ENCODE measurements at places on chromosomes 13 and 19.
A peak's percentile ranks its signal among the peaks of the same experiment; 100 is the strongest.

DNA sequence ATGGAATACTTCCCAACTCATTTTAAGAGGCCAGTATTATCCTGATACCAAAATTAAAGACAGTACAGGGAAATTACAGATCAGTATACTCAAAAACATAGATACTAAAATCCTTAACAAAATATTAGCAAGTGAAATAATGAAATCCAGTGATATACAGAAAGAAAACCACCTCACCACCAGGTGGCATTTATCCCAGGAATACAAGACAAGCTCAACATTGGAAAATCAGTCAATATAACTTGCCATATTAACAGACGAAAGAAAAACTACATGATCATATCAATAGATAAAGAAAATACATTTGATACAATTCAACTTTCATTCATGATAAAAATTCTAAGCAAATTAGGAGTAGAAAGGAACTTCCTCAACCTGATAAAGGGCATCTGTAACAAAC is 6.7 kb upstream of the GNA15 start:
- no peak for DNase-seq

GRCh38 chr19:47228168-47228936 is 2.6 kb downstream of the BBC3 start:
- DNase-seq: peak; percentile 56

DNA sequence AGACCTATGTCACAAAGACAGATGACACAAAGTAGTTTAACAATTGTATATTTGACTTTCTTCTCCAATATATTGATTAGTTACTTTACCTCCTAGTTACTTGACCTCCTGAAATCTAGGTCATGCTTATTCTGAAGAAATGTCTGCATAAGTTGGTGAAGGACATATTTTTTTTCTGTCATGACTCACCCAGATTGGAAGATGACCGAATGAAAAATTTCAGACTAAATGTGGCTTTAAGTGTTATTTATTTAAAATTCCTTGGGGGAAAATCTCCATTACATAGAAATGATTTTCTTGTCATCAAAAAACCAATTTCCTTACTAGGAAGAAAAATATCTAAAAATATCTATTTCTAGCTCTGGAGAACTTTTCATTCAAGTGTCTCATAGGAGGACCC is 217.1 kb downstream of the POSTN start:
- no peak for DNase-seq

- peak; percentile 67 for DNase-seq
These were observed 1.3 kb downstream of the BICRA start for GRCh38 chr19:47609906-47610894.

GRCh38 chr13:48492470-48493065 is 40.3 kb downstream of the RCBTB2 start:
- DNase-seq: peak; percentile 85

DNA sequence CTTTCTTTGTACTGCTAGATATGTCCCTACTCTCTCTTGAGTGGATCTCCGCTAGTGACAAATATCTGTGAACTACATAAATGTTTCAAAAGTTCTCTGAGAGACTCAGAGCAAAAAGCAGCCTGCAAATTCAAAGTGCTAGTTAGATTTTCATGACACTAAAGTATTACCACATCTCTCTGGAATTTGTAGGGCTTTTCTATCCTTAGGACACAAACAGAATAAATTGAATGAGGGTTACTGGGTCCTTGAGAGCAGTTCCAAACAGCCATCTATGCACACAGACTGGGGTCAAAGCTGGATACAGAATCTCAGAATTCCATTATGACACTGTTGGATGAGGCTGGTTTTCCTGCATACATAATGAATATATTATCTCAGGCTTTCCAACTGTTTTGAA is 953.2 kb downstream of the DIAPH3 start:
- DNase-seq: no peak

- no peak for DNase-seq
These were observed 431 bp downstream of the FUT3 start for GRCh38 chr19:5850743-5851293.

GRCh38 chr19:532561-533363 is 1.2 kb downstream of the CDC34 start:
- DNase-seq: peak; percentile 56

GRCh38 chr19:30804751-30805150 is 432.6 kb downstream of the ZNF536 start:
- no peak for DNase-seq

DNA sequence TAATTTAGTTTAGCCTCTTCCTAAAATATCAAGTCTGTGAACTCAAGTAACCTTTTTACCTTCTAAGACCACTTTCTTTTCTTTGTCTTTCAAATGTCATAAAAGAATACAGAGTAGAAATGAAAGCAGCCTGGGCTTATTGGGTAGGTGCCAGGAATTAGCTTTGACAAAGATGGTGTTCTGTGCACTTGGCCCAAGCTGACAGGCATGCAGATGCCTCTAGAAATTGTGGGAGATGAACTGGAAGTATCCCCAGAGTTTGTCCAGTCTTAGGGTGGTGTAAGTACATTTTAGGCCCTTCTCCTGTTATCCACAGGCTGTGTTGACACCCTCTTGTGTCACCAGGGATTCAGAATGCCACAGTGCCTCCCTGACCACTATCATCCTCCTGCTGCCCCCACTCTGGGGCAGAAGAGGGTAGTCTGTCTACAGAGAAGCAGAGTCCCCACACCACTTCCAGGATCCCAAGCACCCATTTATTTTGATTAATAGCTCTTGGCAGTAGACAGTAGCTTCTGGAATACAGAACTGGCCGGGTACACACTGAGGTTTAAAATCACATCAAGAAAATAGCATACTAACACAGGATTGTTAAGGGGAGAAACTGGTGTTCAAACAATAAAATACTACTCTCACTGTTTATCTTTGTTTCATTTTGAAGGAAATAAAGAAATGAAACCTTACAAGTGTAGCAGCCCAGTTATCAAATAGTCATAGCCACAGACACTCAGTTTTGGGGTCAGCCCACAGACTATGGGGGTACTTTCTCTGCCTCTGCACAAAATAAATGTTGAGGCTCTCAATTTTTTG is 343.2 kb downstream of the KCNRG start:
- DNase-seq: no peak

DNA sequence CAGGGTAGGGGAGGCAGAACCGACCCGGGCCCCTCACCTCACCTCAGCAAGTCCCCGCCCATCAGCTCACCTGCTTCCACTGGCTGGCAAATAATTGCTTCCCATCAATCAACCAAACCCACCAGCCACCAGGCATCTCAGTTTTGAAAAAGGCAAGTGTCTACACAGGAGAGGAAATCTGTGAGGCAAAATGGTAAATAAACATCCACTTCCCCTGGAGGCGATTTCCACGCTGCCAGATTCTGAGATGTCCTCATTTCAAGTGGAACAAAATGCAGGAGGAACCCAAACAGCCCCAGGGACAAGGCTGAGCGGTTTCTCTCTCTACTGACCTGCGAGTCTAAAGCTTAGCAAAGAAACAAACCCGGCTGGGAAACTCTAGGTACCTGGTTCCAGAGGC is 117.5 kb downstream of the CRYL1 start:
- DNase-seq: no peak

GRCh38 chr13:24864579-24864978 is 100.6 kb downstream of the RNF17 start:
- no peak for DNase-seq

- DNase-seq: no peak
These were observed 38.1 kb downstream of the DOCK9 start for GRCh38 chr13:98939660-98940191.

GRCh38 chr19:42184401-42184861 is 33.0 kb downstream of the DEDD2 start:
- DNase-seq: peak; percentile 72

- DNase-seq: no peak
These were observed 77.7 kb downstream of the MIPEP start for GRCh38 chr13:23811366-23812062.

DNA sequence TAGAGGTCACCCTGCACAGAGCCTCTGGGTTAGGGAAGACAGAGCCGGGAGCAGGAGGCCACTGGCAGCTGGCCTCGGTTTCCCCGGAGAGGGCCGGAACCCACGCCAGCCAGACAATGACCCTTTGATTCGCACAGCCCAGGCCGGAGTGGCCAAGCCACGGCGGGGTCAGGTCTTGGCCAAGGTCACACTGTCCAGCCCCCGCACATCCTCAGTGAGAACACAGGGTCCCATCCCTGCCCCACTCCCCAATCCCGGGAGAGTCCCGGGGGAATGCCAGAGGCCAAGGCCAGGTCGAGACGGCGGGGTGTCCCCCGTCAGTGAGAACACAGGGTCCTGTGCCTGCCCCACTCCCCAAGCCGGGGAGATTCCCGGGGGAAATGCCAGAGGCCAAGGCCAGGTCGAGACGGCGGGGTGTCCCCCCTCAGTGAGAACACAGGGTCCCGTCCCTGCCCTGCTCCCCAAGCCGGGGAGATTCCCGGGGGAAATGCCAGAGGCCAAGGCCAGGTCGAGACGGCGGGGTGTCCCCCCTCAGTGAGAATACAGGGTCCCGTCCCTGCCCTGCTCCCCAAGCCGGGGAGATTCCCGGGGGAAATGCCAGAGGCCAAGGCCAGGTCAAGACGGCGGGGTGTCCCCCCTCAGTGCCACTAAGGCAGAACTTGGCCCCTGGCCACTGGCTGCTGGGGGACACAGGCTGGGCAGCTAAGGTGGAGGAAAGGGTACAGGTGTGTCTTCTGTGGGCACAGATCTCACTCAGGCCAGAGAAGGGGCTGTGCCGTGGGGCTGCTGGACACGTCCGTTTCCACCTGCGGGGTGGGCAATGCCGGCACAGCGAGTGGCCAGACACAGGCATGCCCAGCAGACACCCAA is 1.7 kb upstream of the FSTL3 start:
- DNase-seq: no peak

DNA sequence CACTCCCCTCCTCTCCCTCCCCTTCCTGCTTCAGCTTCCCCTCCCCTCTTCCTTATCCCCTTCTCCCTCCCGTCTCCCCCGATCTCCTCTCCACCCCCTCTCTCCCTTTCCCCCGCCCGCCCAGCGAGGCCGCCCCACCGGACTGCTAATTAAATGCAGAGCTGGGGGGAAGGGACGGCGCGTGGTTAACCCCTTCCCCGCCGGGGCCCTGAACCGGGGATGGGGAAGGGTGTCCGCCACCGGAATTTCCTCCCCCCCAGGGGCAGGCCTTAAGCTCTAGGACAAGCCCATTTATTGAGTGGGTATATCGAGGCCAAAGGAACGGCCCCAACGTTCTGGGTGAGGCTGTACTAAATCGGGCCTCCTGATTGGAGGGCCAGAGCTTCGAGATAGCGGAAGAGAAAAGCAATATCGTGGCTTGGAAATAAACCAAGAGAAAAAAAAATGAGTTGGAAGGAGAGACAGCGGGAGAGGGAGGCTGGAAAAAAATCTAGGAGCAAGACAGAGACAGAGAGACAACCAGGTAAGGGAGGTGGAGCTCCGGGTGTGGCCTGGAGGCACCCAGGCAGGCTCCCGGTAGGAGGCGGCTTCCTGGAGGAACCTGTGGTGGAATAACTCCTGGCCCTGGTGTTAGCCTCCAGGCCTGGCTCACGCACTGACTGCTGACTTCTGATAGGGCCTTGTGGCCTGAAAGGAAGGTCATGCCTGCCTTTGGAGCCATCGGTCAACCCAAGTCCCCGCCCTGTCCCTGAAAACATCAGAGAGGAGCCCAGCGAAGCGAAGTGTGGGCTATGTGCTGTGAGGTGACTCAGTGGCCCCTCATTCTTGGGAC is 11.6 kb upstream of the JUND start:
- peak; percentile 76 for DNase-seq

DNA sequence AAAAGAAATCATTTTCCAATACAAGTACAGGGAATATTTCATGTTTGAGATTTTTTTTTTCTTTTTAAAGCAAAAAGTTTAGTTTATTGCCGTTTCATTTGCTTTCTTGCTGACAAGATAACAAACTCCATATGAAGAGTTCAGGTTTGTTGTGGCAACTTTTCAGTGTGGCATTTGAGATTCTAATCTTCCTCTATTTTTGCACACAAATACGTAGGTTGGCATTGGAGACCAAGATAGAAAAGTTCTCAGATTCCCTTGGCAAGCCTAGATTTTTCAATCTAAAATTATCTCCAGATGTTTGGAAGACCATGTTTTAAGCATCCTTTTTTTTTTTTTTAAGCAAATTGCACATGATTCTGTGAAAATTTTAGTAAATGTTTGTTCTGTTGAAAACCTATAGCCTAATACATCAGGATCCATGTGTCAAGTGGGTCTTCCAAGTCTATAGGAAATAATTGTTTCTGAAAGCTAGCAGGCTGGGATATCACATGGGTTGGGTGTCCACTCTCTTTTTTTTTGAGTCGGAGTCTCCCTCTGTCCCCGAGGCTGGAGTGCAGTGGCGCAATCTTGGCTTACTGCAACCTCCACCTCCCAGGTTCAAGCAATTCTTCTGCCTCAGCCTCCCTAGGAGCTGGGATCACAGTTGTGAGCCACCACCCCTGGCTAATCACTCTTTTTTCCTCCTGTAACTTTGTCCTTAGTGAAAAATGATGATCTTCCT is 2.6 kb downstream of the GARRE1 start:
- DNase-seq: no peak

Data from activated CD4-positive, alpha-beta memory T cell treated with anti-CD3 and anti-CD28 coated beads, Interleukin-2, amount 10 ng/mL, durations not matched to agents 7 days and 5 days (primary cell).